ENCODE measurements at places on chromosomes 12 and 14. TPM values are rescaled to one million over a fixed set of nuclear protein-coding genes. Genes with fewer than 3 reads are reported as not detected.
A peak's percentile ranks its signal among the peaks of the same experiment; 100 is the strongest.

- no peak for DNase-seq
These were observed 55.4 kb downstream of the SUSD6 start for GRCh38 chr14:69666690-69667211.

- DNase-seq = no peak
These were observed 8.0 kb upstream of the CPNE6 start for GRCh38 chr14:24063263-24063836.

DNA sequence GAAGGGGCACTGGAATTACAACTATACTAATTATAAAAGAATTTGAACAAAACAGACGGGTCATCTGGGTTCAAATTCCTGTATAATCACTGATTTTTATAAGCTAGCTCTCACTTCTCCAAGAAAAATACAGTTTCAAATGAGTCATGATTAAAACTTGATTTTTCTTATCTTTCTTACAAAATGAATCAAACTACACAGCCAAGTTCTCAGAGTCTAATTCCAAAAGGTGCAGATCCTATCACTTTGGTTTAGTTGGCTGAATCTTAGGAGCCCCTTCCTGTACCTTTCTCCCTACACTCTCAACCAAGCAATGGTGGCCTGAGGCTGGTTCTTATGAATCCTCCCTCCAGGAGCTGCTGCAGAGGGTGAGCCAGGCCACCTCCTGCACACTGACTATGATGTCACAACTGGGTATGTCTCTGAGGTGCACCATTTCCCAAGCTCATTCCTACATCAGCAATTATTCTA is 43.8 kb upstream of the BMP4 start:
- DNase-seq = no peak

GRCh38 chr12:49748306-49748705 is 6.9 kb downstream of the TMBIM6 start:
- DNase-seq = no peak

DNA sequence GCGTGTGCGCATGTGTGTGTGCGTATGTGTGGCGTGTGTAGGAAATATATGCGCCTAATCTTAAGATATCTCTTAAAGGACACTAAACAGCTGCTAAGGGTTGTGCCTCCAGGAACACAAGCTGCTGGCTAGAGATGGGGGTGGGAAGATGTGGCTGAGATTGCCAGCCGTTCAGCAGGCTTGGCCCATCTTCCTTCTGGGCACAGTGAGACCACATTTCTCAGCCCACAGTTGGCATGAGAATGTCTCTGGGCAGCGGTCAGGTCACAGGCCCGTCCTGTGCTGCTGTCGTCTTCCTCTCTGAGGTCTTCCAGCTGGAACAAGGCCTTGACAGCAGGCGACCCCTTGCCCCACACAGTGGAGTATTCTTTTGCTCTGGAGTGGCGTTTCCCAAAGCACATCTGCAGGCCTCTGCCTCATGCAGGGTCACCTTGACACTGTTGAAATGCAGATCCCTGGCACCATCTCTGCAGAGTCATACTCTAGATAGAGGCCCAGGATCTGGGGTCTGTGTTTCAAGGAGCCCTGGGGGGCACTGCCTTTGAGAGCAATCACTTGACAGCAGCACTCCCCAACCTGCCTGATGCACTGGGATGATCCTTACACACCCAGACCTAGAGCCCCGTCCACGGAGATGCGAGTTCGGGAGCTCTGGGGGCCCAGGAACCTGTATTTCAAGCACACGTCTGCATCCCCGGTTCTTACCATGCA is 335.5 kb upstream of the SFSWAP start:
- peak; percentile 29 for DNase-seq

DNA sequence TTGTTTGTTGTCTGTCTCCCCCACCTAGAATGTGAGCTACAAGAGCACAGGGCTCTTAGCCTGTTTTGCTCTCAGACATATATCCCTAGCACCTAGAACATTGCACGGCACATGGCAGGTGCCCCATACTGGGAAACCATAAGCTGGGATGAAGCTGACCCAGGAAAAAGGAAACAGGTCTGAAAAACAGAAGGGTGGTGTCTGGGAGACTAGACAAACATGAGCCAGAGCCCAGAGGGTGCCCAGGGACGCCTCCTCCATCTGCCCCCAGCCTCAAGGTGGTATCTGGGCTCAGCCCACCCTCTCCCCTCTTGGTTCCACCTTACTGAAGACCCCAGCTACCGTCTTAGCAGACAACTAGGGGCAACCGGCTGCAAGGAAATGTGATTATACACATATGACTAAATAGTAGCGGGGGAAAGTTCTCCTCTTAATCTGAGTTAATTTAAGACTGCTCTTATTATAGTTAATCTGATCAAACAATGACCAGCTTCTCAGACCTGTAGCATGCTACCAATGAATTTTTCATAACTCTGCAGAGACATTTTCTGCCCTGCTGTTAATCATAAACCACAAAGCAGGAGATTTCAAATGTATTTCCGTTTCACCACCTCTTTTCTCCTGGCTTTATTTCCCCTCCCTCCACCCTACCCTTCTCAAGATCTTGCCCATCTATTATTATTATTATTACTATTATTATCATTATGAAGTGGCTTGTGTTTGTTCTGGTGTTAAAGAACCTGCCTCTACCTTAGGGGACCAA is 31.9 kb downstream of the KSR2 start:
- no peak for DNase-seq

DNA sequence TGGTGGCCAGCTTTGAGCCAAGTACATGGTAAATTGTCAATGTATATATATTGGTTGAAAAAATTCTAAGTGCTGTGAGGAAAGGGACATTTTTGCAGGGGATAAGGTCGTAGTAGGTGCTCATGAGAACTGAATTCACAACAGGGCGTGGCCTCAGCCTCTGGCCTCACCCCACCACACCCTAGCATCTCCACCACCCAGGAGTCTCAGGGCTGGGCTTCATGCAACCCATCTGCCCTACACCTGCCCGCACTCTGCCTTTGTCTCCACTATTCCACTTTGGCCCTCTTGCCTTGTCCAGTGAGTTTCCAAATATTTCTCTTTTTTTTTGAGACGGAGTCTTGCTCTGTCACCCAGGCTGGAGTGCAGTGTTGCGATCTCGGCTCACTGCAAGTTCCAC is 22.1 kb upstream of the AQP2 start:
- no peak for DNase-seq

The ARHGAP9 gene
- total RNA-seq = 2.3 TPM

The PLEKHD1 gene
- total RNA-seq = 0.48 TPM

The AP1G2 gene
- total RNA-seq = 70.9 TPM

The NFE2 gene
- total RNA-seq = 1.4 TPM

The OTOGL gene
- 0.31 TPM for total RNA-seq
